ENCODE measurements at places on chromosomes 5 and 9. TPM values are rescaled to one million over a fixed set of nuclear protein-coding genes. Genes with fewer than 3 reads are reported as not detected.
A peak's percentile ranks its signal among the peaks of the same experiment; 100 is the strongest.

- no peak for DNase-seq
These were observed 24.5 kb upstream of the WDR38 start for GRCh38 chr9:124828489-124829333.

DNA sequence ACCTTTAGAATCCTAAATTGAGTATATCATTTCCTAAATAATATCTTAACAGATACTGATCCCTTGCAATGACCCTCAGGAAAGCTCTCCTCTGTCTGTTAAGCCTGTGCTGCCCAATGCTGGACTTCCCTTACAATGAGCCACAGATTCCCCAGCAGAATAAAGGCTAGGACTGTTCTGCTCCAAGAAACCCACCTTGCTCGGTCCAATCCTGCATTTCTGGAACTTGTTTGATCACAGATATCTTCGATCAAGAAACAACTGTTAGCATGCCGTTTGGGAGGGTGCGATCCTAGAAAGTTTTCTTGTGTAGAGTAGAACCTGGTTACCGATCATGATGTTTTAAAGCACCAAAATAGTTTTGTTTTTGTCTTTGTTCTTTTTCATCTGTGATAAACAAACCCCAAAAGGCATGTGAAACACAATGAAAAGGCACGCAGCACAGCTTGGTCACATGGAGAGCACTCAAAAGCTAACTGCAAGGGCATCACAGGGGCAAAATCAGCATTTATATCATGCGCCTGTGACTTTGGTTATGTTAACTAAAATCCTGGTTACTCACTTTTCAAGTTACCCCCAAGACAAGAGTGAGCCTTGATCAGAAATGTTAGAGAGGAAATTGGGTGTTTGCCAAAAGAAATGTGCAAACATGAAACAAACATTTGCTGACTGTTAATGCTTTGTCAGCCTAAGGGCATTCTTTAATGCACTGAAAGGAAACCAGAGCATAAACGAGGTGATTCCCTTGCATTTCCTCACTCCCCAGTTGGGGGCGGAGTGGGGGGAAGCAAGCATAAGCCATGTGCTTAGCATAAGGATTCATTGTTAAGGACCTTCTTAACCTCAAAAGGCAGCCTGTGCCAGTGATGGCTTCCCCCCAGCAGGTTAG, 61.9 kb upstream of the ADAMTS16 start:
- DNase-seq = no peak

DNA sequence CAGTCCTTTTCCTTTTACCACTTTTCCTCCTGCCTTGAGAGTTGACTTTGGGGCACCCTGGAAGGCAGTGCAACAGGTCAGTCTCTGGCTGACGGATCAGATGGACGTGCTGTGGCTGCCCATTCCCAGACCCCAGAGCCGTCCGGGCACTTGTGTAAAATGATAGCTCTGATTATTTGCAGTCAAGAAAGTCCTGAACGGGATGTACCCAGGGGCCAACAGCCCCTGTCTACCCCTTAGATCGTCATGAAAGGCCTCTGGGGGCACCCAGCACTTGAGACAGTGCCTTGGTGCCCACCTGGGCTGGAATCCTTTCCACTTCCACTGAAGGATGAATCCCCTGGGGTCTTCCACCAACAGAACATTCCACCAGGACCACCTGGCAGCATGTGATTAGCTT, 17.7 kb upstream of the ANGPTL2 start:
- DNase-seq = peak; percentile 24

The PCDHGB5 gene
- 13.2 TPM for total RNA-seq

The PCDHA10 gene
- 1.7 TPM for total RNA-seq

Data from ovary (tissue), 10 donors.